NCI-H1436 (cell line): ENCODE measurements at places on chromosomes 1 and 21.

- no peak for DNase-seq
These were observed 61.0 kb downstream of the SYT14 start for GRCh38 chr1:209999005-209999404.

- no peak for DNase-seq
These were observed 6.3 kb downstream of the ATF6 start for GRCh38 chr1:161772397-161772796.

GRCh38 chr1:234770924-234771540, 161.1 kb upstream of the IRF2BP2 start:
- DNase-seq: no peak

DNA sequence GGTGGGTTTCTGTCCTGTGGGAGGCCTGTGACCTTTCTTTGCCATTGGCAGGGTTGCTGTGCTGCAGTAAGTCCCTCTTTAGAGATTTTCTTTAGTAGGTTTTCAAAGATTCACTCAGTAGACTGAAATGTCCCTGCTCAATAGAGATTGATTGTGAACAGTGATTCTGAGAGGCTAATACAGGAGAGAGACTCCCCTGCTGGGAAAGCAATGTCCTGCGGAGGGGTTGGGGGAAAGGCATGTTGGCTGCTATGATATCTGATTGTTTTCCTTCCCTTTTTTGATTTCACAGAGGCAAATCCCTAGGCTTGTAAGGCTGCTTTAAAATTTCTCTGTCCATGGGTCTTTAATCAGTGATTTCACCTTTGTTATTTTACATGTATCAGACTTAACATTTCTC, 589.9 kb downstream of the ADGRL2 start:
- no peak for DNase-seq

GRCh38 chr1:184072376-184072775, 20.8 kb downstream of the TSEN15 start:
- no peak for DNase-seq

GRCh38 chr1:66206563-66207144, 327.3 kb upstream of the SGIP1 start:
- DNase-seq: no peak

- DNase-seq: no peak
These were observed 10.6 kb downstream of the PAX7 start for GRCh38 chr1:18641005-18641941.

- peak; percentile 13 for DNase-seq
These were observed 2.2 kb upstream of the RUNX3 start for GRCh38 chr1:24932284-24932683.

- DNase-seq: no peak
These were observed 27.4 kb downstream of the IL23R start for GRCh38 chr1:67193704-67194103.

DNA sequence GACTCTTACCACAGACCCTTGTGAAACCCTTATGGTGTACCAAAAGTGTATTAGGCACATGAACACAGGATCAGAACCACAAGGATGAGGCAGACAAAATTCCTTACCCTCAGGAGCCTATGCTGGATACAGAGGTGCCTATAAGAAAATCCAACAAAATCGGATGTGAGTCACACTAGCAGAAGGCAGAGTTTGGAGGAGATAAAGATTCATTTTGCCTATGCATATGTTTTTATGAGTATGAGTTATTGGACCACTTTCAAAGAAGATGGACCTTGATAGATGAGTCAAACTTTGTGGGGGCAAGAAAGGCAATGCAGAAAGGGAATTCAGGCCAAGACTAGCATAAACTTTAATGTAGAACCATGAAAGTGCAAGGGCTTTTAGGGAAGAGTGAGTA, 17.0 kb downstream of the CAMK1G start:
- no peak for DNase-seq

DNA sequence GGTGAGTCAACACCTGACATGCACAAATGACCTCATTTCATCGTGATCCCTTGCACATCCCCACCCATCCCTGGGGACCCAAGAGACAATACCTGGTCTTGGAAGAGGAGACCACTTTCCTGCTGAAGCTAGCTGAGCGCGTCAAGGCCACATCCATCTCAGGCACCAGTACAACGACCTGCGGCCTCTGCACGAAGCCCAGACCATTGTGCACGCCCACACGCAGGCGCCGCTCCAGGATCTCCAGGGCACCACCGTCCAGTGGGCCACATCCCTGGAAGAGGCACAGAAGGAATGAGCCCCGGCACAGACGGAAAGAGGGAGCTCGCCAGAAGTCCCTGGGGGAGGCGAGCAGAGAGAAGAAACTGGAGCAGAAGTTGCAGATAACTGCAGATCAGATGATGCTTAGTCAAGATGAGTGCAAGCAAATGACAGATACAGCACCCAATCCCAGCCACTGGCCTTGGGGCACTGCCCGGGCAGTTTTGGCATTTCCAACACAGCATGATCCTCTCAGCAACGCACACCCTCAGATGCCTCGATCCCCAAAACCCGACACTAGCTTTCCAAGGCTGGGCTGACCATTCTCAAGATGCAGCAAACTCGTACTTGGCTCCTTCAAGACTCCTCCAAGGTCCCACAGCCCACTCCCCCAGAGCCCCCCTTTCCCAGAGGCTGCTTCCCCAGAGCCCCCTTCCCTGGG, 44.1 kb downstream of the NPHP4 start:
- DNase-seq: no peak

GRCh38 chr1:151847867-151848596, 5.5 kb downstream of the THEM5 start:
- no peak for DNase-seq

DNA sequence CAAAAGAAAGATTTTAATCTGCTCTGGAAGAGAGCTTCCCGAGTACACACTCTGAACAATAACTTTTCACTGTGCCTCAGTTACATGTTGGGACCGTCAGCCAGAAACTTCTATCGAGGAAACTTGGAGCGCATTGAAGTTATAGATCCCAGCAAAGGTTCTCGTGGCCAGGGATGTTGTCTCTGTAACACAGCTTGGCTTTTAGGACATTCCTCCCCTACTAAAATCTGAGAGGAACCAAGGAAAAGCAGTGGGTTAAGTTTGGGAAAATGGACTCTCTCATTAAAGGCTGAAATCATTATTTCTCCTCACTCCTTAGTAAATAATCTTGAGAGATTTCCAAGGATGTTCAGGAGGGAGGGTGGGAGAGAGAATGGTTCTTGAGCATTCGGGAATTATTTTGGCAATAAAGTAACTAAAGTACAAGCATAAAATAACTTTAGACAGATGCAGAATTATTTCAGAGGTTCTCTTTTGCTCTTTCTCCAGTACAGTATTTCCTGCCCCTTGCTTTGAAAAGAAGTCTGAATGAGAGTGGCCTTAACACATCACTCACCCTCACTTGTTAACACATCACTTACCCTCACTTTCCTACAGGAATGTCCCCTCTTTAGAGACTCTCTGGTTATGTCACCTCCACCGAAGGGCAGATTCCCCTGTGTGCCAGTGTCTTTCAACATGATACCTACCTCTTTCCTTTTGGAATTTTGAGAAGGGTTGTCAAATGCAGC, 1.8 kb upstream of the NFIA start:
- no peak for DNase-seq

- DNase-seq: no peak
These were observed 4.9 kb downstream of the SERTAD4 start for GRCh38 chr1:210237479-210237878.

DNA sequence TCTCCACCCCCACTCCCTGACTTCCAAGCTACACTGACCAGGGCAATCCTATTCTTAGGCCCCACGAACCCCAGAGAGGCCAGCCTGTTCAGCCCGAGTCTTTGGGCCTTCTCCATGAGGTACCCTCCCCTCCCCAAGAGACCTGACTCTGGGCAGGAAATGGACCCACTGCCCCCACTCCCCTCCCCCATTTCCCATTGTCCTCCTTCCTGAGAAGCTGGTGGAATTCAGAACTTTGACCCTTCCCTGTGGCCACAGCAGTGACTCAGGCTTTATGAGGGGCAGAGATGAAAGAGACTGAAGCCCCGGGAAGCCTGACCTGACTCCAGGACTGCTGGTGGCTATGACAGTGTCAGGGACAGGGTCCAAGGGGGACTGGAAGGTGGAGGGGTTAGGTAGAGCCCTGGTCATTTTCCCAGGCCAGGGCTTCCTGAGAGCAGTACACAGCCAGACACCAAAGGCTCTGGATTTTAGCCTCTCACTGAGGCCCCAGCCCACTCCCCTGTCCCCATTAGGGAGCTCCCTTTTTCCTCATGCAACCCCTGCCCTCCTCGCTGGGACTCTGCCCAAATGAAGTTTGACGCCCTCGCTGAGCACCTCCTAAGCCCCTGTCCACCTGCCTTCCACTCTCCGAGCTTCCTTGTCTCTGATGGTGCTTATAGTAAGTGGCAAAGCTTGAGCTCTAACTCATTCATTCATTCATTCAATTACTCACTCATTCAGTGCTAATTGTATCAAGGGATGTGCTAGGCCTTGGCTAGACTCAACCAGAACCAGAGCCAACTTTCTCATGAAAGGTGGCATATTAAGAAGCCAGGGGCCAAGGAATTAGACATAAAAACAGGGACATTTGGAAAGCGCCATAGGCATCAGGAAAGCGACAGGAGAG, 3.0 kb downstream of the CRYBG2 start:
- no peak for DNase-seq

- peak; percentile 42 for DNase-seq
These were observed 16.7 kb downstream of the POU3F1 start for GRCh38 chr1:38029685-38030511.

- no peak for DNase-seq
These were observed 3.9 kb downstream of the ACOT11 start for GRCh38 chr1:54551891-54552290.

DNA sequence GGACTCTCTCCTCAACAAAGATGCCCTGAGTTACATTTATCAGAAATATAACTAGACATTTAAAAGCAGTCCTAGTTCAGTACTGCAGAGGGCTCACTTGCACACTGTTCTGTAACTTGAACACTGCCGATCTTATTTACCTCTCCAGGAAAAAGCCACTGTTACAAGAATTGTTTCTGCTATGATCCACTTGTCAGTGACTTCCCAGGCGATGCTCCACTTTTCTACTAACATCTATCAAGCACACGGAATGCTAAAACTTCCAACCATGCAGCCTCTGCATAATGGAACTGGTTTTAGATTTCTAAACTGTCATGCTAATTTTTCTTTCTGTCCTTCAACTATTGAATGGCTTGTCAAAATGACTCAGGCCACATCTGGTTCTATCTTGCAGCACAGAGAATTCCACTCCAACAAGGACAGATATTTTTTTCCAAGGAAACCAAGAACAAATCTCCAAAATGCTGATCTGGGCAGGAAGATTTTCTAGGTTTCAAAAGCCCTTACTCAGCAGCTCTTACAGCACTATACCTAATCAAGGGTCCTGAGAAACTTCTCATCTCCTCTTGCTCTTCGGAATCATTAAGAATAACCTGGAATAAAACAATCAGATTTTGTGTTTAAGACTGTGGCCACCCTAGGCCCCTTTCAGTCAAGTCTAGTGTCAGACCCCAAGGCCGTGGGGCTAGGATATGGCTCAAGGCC, 9.9 kb downstream of the SEC16B start:
- no peak for DNase-seq

- no peak for DNase-seq
These were observed 187.1 kb upstream of the CACYBP start for GRCh38 chr1:174812656-174813055.

DNA sequence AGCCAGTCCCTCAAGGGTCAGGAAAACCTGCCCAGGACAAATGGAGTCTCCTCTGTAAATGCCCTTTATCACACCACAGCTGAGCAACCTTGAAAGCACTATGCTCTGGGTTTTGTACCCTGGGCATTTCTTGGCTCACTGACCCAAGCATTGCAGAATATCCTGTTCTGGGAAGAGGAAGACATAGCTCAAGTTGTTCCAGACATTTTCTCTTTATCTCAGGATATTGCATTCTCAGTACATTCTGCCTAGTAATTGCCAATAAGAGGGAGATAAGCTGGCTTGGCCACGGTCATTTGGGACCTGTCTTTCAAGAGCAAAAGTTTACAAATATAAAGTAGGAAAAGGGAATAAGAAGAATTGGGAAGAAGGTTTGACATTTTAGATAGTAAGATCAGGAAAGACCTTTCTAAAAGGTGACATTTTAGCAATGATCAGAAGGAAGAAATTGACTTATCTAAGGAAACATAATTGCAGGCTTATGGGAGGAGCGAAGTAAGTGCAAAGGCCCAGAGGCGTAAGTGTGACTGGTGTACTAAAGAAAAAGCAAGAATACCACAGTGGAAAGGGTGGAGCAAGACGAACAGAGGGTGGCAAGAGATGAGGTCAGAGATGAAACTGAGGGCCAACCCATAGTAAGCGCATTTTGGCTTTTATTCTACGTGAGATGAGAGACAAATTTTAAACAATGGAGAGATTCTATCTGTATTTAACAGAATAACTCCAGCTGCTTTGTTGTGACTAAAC, 394.0 kb upstream of the CXADR start:
- no peak for DNase-seq

- peak; percentile 17 for DNase-seq
These were observed 56.5 kb downstream of the WLS start for GRCh38 chr1:68175621-68176398.

DNA sequence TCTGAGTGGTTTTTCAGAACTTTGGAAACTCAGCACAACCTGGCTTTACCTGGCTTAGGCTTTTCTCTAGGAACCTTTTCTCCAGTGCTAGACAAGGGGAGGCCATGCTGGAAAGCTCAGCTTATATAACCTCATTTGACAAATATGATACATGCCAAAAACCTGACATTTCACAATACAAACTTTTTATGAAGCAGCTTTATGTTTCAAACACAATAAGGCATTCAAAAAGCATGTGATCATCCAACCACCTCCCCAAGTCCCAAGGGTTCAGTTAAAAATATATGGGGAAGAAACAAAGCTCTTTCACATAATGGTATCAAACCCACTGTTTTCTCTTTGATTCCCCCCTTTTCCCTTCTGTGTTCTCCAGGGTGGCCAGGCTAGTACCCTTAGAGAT, 63.7 kb downstream of the ZC3H11B start:
- no peak for DNase-seq

DNA sequence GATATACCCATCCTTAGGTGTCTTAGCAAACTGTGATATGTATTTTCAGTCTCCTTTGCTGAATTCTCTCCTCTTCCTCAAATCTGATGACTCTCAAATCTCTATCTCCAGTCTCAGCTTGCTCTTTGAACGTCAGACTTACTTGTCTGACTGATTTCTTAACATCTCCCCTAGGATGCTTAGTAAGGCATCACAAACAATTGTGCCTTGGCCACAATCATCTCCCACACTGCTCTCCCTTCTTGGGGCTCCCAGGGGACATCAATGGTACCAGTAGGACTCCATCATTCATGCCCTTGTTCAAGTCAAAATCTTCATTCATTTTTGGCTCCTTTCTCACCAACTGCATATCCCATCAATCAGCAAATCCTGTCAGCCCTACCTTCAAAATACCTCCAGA, 42.0 kb downstream of the GNG12 start:
- no peak for DNase-seq

GRCh38 chr1:14848625-14849024, 250.1 kb downstream of the KAZN start:
- no peak for DNase-seq

DNA sequence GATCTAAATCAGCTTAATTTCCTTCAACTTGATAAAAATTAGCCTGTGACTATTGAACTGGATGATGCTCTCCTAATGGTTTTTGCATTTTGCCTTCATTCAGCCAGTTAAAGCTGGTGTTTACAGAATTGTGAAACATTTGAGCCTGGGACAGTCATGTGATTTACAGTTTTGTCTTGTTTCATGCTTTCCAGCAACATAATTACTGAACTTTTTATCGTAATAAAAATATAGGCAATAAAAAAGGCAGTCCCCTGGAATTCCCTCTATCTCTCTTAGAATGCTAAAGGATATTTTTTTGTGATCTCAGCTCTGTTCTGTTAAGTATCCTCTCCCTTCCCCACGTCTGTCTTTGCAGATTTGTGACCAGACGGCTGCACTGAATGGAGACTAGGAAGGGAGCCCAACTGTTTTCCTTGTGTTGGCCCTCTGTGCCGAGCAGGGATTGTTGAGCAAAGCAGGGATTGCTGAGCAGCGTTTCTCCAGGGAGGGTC, 70.3 kb upstream of the RGL1 start:
- no peak for DNase-seq
